ENCODE measurements at places on chromosomes 11 and 22.
A peak's percentile ranks its signal among the peaks of the same experiment; 100 is the strongest.

DNA sequence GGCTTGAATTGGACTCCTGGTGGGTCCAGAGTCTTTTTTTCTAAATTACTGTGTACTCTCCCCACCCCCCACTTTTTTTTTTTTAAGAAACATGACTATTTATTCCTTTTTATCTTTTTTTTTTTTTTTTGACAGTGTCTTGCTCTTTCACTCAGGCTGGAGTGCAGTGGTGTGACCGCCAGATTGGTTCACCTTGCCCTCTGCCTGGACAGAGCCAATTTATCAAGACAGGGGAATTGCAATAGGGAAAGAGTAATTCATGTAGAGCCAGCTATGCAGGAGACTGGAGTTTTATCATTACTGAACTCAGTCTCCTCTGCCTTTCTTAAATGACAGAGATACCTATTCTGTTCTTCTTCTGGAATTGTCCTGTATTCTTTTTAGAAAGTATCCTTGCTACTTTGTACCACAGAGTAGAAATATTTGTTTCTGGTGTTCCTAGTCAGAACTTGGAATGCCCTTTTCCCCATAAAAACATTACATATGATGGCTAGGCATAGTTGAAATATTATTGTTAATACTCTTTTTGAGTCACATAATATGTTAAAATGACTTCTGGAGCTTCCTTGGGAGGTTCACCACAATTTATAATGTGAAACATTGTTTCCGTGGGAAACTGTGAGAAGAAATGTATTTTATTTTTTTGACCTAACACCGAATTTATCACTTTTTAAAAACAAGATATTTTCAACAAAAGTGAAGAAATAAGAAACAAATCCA is 95.6 kb downstream of the UVRAG start:
- DNase-seq = no peak

DNA sequence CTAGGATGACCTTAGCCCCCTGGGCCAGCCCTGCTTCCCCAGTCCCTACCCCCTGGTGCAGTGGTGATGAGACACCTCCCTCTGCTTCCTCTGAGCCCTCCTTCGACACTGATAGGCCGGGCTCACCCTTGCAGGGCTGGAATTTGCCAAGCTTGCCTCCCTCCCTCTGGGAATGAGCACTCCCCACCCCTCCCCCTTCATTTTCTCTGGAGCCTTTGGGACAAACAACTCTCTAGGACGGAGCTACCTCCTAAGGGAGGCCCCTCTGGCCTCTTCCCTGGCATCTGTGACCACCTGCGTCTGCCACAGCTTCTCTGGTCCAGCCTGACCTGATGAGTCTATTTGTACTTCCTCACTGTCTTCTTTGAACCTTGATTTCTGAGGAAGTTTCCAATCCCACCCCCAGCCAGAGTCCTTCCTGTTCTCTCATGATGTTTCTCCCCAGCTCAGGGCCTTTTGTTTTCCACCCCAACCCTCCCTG is 53.3 kb upstream of the ADA2 start:
- DNase-seq = no peak

DNA sequence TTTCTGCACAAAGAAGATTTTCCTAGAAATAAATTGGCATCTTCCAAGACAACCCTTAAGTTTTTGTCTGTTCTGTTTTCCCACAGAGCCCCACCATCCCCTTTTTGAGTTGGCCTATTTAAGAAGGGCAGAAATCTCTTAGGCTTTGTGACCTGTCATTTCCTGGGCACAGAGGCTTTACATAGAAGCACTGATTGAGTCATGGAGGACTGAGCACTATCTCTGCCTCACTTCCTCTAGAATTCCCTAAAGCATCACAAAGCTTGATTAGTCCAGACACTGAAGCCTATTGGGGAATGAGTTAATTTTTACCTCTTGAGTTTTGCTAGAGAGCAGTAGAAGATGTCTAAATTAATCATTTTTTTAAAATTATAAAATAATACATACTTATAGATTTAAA is 25.4 kb downstream of the TRIM44 start:
- no peak for DNase-seq

GRCh38 chr11:110761991-110762390 is 49.8 kb upstream of the ARHGAP20 start:
- DNase-seq = no peak

DNA sequence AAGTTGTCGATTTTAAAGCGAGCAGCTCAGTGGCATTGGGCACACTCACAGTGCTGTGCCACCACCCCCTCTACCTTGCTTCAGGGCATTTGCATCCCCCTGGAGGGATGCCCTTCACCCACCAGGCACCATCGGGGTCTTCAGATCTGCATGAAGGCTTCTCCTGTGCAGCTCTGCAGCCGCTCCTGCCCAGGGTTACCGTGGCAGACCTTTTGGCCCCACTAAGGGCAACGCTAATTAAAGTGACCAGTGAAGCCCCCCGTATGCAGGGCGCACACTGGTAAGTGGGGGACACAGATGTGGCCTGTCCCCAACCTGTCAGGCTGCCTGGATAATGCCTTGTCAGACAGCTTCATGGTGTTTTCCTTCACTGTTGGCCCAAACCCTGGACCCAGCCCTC is 1117.7 kb downstream of the BRD1 start:
- no peak for DNase-seq

DNA sequence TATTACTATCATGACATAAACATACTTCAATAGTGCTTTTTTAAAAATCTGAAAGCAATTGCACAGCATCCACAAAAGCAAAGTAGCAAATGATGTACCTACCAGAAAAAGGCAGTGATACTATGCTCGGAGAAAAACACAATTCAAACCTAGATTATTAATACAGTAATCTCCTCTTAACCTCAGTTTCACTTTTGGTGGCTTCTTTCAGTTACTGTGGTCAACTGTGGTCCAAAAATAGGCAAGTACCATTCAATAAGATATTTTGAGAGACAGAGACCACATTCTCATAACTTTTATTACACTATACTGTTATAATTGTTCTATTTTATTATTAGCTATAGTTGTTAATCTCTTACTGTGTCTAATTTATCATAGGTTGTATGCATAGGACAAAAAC is 20.8 kb downstream of the KCNA4 start:
- no peak for DNase-seq

GRCh38 chr11:70504246-70505020 is 106.1 kb downstream of the CTTN start:
- DNase-seq = no peak

- DNase-seq = no peak
Measured at GRCh38 chr11:30454111-30454510, 131.2 kb downstream of the ARL14EP start.

- no peak for DNase-seq
Measured at GRCh38 chr11:67469508-67469811, 409 bp upstream of the TMEM134 start.

GRCh38 chr11:2804701-2805387 is 80.7 kb downstream of the CDKN1C start:
- no peak for DNase-seq

- no peak for DNase-seq
Measured at GRCh38 chr11:8697054-8697453, 14.5 kb downstream of the RPL27A start.

DNA sequence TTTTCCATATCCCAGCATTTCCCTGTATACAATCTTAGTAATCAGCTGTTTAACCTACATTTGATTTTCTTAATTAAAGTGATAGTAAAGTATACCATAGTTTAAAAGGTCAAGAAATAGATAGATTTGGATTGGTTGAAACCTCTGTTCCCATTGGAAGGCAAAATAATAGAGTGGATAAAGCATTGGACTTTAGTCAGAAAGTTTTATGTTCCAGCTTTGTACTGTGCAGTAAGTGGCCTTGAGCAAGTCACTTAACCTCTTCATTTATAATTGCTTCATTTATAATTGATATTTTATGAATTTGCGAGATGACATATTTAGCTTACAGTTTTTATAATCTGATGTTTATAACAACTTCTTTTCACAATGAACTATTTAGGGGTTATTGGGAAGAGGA is 3.6 kb downstream of the ZFP91 start:
- DNase-seq = peak; percentile 75

DNA sequence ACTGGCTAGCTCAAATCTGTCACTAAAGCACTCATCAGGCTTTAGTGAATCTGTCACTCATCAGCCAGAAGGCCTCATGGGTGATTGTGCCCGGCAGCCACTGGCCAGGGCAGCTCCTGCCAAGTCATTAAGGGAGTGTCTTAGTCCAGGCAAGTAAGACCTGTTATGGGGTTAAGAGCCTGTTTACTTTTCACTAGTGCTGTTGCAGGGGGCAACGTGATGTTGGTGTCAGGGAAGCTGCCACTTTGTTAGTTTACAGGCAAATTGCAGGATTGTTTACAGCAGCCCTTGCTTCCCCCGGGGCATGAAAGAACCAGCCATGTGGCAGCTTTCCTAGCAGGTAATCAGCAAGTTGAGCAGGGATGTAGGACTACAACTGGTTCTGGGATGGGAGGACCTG is 155.6 kb upstream of the NCAM1 start:
- DNase-seq = no peak

DNA sequence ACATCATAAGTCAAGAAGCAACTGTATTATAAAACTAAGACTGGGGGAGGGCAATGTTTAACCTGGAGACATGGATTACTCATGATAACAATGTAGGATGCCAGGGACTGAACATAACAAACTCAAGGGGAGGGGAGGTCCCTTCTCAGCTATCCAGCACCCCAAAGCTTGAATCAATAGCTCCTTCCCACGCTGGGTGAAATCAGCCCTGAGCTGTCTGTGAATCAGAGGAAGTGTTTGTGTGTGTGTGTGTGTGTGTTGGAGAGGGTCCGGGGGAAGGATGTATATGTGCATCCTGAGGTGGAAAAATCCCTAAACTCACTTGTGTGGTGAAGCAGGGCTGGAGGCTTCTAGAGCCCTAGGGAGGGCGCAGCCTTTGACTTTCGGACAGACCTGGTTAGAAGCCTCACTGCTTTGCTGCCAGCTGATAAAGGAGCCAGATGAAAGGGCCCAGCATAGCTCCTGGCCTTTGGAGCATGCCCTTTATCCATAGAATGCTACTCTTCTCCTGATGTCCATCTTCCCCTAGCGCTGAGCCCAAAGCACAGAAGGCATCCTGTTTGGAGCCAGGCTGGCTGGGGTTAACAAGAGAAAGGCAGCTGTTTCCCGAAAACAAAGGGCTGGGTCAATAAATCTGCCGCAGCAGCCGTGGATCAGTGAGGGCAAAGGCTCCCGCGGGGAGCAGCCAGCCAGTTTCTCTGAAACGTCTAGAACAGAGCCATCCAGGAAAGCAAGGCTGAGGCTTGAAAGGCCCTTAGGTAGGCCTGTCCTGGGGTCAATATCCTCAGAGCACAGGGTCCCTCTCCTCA is 35.8 kb downstream of the TNKS1BP1 start:
- peak; percentile 36 for DNase-seq

- no peak for DNase-seq
Measured at GRCh38 chr22:44042249-44043218, 18.4 kb downstream of the PARVB start.

DNA sequence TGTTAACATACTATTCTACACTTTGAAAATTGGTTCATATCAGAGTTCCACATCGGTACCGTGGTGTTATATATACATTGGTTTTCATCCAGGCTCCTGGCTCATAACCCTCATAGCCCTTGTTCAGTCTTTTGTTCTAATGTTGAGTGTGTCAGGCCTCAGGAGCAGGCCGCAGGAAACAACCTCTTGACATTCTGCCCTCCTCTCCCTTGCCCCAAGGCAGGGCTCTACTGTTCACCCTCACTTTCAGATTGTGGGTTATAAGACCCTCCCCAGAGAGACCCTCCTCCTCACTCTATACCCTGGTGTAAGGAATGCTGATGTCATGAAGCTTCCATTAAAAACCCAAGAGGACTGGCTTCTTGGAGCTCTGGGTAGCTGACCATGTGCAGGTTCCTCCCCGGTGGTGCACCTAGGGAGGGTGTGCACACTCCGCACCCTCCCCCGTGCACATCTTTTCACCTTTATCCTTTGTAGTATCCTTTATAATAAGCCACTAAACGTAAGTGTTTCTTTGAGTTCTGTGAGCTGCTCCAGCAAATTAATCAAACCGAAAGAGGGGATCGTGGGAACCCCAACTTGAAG is 12.1 kb downstream of the SSH3 start:
- no peak for DNase-seq

- peak; percentile 70 for DNase-seq
Measured at GRCh38 chr11:120208777-120209176, 2.1 kb upstream of the OAF start.

- DNase-seq = peak; percentile 86
Measured at GRCh38 chr22:38203090-38203810, 1.5 kb downstream of the MAFF start.

GRCh38 chr22:18078329-18079041 is 695 bp downstream of the PEX26 start:
- DNase-seq = peak; percentile 68
